GM12864 (cell line): ENCODE measurements at places on chromosomes 6 and 20.

- no peak for DNase-seq
Observed at GRCh38 chr6:38739532-38739931, 24.4 kb downstream of the DNAH8 start.

GRCh38 chr20:52071136-52071535 is 120.4 kb downstream of the ZFP64 start:
- no peak for DNase-seq

DNA sequence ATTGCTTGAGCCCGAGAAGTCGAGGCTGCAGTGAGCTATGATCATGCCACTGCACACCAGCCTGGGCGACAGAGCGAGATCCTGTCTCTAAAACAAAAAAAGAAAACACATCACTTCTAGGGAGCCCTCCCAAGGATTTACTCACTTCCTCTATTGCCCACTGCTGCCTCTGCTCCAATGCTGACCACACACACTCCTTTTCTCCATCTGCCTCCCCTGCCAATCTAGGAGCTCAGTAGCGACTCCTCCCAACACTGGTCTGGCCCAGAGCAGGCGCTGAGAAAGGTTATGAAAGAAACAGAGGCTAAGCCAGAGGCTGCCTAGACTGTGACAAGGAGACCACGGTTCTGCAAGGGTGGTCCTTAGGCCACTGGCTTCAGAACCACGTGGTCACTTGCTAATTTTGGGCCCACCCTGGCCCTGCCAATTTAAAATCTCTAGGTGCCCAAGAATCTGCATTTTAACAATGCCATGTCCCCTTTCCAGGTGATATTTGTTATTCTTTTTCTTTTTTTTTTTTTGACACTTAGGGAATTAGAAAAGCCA is 1.3 kb upstream of the E2F1 start:
- DNase-seq = no peak

GRCh38 chr6:24272553-24272952 is 85.3 kb downstream of the DCDC2 start:
- no peak for DNase-seq

- DNase-seq = no peak
Observed at GRCh38 chr6:14664621-14665315, 547.2 kb downstream of the CD83 start.

- DNase-seq = no peak
Observed at GRCh38 chr6:156848123-156848522, 70.9 kb downstream of the ARID1B start.

DNA sequence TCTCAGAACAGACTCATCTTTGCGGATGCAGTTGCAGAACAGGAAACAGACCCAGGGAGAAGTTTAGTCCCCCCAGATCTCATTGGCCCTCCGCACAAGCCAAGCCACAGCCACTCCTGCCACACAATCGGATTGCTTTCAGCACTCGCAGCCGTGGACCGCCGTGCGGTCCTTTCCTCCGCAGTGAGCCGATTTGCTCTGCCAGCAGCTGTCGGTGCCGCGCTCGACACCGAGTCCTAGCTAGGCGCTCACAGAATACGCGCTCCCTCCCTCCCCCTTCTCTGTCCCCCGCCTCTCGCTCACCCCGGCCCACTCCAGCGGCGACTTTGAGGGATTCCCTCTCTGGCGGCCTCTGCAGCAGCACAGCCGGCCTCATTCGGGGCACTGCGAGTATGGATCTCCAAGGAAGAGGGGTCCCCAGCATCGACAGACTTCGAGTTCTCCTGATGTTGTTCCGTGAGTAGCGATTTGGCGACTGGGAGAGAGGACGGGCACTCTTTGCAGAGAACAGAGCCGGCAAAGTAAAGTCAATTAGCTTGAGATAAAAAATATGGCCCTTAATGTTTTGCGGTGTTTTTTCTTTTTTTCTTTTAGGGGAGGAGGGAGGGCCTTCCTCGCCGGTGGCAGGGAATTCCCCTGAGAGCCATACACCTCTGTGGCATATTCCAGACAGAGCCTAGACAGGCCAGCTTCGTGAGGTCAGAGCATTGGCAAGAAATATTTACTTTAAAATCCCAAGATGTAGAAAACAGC is at the start of gene LAMP5:
TSS of gene LAMP5 (plus strand) at position 130 of the 753 bp plus-strand sequence. CDS start at position 393, 263 bp downstream.
- no peak for DNase-seq

DNA sequence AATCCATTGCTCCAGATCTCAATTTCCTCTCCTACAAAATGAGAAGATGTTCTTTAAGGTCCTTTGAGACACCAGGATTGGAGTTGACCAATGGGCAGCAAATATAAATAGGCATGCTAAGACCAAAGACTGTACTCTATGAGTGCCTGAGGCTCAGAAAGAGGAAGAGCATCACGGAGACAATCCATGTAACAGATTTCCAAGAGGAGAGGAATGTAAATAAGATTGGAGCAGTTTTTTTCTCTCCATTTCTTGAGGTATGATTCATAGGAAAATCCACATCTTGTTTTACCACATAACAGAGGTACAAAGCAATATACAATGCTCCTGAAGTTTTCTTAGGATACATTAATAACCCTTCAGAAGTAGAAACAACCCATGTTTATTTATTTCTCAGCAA is 109.8 kb downstream of the UBE3D start:
- DNase-seq = no peak

- DNase-seq = no peak
Observed at GRCh38 chr6:15626878-15627674, 35.8 kb downstream of the DTNBP1 start.

GRCh38 chr6:156994215-156995076 is 217.3 kb downstream of the ARID1B start:
- DNase-seq = no peak

- DNase-seq = no peak
Observed at GRCh38 chr6:154511791-154512190, 1.3 kb upstream of the CNKSR3 start.

DNA sequence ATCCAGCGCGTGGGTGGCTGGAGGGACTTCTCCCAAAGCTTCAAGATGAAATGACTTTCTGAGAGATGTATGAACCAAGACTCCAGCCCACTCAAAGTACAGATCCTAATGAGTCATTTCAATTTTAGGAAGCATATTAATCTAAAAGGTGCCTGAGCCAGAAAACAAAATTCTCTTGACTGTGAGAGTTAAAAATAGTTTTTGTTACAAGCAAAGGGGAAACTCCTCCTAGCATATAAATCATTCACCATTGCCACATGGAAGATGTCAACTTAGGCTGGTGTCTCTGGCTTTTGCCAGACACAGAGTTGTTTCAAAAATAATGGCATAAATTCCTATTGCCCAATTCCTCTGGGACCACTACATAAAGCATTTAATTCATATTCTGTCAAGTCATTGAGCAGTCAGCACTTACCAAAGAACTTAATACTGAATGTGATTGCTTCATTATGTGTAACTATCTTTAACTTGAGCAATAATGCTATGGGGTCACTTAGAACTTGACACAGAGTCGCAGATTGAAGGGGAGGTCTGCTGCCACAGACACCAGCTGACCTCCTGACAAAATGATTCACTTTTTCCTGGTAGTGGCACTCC is 280.6 kb downstream of the SLC35F1 start:
- DNase-seq = no peak

DNA sequence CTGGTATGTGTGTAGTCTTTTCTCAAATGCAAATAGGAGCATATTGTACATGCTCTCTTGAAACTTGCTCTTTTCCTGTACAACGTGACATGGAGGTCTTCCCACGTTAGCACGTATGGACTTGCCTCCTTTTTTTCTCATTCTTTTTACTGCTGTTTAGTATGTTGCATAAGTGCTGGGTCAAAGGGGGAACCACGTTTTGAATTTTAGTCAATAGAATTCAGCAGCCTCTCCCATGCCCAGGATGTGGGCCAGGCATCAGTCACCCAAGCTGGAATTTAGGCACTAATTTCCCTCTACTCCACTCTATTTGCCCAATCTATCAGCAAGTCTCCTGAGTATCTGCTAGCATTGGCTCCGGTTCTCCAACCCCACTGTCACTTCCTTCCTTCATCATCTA is 41.5 kb upstream of the RNF24 start:
- no peak for DNase-seq

GRCh38 chr20:24693466-24694156 is 224.2 kb downstream of the SYNDIG1 start:
- no peak for DNase-seq

DNA sequence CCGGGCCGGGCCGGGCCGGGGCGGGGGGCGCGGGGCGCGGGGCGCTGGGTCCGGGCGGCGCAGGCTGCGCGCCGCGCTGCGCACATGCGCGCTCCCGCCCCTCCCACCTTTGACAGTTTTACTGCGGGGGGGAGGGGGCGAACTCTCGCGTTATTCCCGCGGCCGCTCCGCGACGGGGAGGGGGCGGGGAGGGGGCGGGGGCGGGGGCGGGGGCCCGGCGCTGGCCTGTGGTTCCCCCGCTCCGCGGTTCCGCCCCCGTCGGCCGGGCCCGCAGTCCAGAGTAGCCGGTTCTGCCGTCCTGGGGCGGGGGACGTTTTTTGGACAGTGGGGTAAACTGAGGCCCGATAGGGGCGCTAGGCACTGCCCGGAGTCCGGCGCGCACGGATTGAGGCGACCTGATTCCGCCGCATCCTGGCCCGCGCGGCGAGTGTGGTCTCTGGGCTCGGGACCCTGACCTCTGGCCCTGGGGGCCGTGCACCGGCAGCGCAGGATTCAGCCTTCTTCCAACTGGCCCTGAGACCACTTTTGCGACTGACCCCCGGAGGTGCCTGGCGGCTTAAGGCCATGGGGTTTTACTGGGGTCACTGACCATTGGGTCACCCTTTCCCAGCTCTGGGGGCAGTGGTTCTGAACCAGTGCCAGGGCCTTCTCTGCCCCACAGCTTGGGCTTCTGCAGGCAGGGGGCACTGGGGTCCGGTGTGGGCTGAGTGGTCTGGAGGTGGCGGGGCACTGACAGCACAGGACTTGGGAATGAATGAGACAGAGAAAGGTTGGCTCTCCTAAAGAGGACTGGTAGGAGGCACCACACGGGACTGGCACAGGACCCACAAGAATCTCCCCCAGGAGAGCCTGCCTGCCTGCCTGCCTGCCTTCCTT is at the start of gene ZNF512B:
TSS of gene ZNF512B (minus strand) at position 93 of the 876 bp plus-strand sequence. CDS start 1,980 bp downstream, outside the sequence.
- DNase-seq = no peak

DNA sequence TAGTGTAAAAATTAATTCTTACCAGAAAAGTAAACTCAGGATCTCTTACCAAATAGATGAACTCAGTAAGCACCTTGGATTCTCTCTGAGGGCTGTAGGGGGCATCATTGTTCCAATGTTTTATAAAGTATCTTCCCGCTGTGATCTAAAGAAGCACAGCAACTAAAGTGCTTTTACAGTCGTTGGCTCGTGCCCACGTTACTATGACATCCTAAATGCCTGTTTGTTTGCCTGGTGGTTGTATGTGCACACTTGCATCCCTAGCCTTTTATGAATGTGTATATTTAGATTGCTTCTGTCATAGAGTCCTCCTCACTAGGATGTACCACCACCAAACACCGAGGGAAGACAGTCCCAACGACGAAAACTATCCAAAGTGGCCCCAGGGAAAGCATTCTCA is 34.5 kb downstream of the SLX4IP start:
- DNase-seq = peak; percentile 18

- no peak for DNase-seq
Observed at GRCh38 chr6:147238906-147239305, 34.7 kb downstream of the STXBP5 start.

DNA sequence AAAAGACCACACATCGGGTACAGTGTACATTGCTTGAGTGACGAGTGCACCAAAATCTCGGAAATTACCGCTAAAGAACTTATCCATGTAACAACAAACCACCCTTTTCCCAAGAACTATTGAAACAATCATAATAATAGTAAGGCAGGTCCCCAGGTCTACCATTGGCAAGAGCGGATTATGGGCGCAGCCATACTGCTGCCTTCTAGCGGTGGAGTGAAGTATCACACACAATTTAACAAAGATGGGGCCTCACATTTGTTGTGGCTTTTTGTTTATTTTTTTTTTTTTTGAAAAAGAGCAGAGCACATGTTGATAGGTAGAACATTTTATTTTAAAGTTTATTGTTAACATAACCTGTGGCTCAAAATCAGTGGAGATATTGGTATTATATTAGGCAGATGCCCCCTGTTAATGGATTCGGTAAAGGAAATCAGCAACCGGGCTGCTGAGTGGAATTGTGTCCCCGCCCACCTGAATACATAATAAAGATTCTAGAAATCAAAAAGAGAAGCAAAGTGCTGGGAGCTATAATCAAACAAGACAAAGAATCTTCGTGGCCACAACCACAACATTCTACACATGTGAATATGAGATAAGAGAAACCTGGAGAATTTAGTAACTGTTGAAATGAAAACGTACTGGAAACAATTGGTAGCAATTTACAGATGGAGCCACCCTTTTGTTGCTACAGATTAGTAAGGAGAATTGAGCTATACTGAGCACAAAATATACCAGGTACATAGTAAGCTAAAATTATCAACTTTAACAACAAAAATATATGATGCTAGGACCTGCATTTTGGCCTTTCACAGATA is 94.2 kb upstream of the EXOC2 start:
- peak; percentile 12 for DNase-seq
